Right ventricle myocardium superior (tissue), 1 donor: ENCODE measurements at places on chromosomes 3 and 15. TPM values are rescaled to one million over a fixed set of nuclear protein-coding genes. Genes with fewer than 3 reads are reported as not detected.
A peak's percentile ranks its signal among the peaks of the same experiment; 100 is the strongest.

DNA sequence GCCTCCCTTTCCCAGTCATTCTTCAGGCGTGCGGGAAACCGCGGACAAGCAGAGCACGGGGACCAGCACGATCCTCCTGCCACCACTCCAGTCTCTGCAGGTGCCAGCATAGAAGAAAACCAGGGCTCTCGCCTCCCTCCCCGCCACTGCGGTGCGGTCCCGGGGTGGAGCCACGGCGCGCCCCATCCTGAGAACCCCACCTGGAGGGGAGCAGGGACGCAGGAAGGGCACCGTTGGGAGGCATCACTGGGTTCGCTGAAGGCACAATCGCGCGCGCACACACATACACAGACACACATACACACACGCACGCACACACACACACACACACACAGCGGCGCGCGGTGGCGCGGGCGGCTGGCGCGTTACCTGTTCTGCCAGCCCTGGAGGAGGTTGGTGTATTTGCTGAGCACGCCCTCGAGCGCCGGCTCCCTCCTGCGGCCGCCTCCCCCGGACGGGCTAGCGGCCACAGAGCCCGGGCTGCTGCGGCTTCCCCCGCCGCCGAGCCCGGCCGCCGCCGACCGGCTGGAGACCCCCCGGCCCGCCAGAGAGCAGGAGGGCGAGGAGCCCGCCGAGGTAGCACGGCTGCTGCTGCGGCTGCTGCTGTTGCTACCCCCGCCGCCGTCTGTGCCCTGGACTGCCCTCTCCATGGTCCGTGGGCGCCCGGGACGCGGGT lies 394 bp downstream of the OSBPL10 start:
- peak; percentile 70 for DNase-seq

DNA sequence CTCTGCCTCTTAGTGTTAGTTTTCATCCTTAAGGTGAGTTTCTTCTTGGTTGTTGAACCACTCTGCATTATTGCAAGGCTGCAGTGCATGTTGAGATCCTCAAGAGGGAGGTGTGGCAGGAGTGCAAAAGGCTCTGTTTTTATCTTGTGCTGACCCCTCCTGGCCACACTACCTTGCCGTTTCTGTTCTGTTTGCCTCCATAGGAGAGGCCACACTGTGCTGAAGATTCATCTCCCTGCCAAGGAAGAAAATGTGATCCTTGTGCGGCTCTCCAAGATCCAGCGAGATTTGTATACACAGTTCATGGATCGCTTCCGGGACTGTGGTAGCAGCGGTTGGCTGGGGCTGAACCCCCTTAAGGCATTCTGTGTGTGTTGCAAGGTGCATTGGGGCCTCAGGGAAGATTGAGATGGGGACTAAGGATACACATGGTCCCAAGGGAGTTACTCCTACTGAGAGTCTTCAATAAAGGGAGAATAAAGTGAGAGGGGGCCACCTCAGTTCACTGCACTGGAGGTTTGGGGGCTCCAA lies 33.0 kb upstream of the TEX264 start:
- DNase-seq: no peak

LINGO1 gene
- total RNA-seq: 0.81 TPM

DNA sequence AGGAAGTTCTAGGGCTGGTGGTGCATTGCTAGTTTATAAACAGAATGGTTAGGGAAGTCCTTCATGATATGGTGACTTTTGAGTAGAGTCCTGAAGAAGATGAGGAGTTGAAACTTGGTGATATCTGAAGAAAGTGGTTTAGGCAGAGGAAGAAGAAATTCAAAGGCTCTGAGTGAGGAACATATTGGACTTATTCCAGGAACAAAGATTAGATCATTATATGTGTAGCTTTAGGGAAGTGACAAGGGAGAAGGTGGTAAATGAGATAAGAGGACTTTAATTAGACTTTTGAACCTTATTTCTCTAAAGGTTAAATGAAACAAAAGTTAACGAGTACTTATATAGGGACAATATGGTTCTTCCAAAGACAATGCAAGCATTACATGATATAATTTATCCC lies 286.7 kb downstream of the DOCK3 start:
- no peak for DNase-seq

DNA sequence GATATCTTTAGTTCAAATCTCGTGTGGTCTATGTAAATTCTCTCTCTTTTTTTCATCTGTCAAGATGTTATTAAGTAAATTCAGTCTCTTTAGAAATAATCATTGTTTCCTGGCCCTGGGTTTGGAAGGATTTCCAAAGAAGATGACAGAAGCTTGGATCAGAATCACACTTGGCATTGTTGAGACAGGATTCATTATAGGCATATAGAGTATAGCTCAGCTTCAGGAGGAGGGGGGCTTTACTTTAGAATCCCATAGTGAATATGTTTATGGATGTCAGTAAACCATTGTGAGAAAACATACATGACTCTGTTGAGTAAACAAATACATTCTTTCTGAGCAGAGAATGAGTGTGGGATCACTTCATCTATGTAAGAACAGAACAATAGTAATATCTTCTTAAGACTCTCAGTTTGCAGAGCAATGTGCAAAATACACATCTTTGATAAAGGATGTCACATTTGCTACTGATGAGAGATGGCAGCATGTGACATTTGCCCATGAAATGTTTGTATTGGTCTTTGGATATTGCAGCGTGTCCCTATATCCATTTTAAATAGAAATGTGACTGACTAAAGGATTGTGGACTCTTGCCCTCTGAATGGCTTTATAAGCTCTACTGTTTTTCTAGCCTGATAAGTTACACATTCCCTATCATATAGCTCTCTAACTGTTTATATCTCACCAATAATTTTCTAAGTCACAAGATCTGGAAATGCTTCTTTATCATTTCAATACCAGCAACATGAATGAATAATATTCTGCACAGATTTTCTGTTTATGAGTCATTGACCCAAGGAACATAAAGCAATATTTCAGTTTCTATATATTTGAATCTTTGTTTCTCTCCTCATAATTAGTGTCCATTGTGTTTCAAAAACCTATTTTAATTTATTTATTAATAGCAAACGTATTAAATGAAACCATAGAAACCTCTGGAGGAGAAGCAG lies 95.6 kb upstream of the THRB start:
- DNase-seq: no peak

DNA sequence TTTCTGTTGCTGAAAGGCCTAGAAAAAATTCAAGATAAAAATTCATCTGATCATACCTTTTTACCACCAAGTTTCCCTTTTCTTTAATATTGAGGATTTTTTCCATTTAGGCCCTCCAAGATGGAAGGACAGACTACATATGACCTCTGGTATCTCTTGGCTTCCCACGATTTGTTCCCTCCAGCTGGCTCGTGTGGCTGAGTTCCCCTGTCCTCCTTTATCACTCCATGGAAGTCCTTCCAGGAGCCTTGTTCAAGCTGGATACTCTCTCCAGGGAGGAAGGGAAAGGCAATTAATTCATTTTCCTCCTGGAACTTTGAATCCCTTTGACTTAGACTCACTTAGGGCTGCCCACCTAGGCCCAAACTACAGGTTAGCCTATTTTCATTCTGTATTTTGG lies 110.6 kb downstream of the CFAP44 start:
- no peak for DNase-seq

- no peak for DNase-seq
Measured at GRCh38 chr3:106827515-106828213, 549.6 kb upstream of the CCDC54 start.

DNA sequence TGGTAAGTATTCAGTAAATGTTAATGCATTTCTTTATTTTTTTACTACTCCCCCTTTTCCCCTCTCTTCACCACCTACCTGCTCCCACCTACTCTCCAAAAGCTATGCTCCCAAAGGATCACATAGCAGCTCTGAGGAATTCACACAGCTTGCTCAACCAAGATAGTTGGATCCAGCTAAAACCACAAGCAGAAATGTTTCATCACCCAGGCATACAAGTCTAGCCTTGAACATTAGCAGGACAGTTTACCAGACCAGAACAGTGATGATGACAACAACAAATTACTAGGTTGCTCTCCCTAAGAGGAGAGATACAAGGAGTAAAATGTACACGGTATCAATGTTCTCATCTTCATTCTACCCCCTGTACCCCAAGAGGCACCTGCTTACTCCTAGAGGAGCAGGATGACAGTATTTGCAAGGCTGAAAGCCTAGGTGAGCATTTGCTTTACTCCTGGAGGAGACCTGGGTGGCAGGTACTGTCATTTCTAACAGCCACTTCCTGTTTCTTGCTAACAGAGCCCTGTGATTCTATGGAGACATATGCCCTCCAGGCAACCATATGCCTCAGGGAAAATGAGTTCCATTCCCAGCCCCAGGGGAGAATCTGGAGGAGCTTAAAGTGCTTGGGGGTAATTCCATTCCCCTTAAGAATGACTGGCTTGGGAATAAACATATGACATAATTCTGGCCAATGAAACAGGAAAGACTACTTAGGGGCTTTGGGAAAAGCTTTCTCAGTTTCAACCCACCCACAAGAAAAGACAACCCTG lies 237.5 kb downstream of the NTRK3 start:
- DNase-seq: no peak

- DNase-seq: no peak
Measured at GRCh38 chr3:64131725-64132469, 93.4 kb downstream of the PRICKLE2 start.
